Hematopoietic multipotent progenitor cell treated with erythropoietin and hydrocortisone succinate and interleukin-3 and kit ligand, for 8 days (in vitro differentiated cells): ENCODE measurements at places on chromosomes 11 and 22.
A peak's percentile ranks its signal among the peaks of the same experiment; 100 is the strongest.

DNA sequence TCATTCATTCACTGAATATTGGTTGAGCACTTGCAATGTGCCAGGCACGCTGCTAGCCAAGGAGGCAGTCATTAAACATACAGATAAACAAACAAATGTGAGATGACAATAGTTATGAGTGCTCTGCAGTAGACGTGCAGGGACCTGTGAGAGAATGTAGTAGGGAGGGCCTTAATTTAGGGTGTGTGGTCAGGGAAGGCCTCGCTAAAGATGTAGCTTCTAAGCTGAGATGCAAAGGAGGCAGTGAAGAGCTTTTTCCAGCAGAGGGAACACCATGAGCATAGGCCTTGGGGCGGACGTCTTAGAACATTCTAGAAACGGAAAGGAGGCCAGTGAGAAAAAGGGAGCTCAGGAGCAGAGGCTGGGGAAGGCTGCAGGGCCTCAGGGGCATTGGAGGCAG, 789 bp upstream of the NCF4 start:
- DNase-seq: no peak

GRCh38 chr11:115974703-115975102, 470.5 kb upstream of the CADM1 start:
- no peak for DNase-seq

DNA sequence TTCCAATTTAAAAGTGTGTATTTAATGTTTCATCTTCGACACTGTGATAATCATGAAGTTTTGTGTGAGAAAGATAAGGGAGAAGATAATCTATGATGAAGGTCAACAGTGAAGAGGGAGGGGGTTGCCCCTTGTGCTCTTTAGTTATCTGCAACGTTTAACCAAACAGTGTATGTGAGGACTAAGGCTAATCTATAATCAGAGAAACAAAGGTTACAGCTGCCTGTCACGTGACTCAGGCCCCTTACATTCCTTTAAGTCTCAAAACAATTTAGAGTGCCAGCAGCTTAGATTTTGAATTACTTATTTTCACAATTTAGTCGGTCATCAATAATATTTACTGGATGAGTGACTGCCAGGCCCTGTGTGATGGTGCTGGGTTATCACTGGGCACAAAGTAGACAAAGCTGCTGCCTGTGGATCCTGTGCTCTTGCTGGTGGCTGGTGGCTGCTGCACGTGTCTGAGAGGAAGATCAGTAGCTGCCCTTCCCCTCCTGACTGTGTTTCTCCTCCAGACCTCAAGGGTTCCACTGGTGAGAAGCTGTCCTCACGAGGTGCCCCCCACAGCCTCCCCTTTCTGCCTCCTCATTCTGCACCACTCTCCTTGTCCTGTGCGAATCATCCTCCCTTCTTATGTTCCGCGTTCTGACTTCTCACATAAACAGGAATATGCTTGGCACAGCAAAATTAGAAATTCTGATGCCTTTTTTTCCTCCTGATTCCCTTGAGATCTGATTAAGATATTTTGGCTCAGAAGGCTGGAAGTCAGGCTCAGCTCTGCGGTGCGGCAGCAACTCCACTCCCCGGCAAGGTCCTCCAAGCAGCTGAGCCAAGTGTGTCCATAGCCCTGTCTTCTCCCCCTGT, 331.1 kb upstream of the B3GAT1 start:
- no peak for DNase-seq

- DNase-seq: peak; percentile 60
Observed at GRCh38 chr11:94897330-94897768, 76.0 kb downstream of the CWC15 start.

DNA sequence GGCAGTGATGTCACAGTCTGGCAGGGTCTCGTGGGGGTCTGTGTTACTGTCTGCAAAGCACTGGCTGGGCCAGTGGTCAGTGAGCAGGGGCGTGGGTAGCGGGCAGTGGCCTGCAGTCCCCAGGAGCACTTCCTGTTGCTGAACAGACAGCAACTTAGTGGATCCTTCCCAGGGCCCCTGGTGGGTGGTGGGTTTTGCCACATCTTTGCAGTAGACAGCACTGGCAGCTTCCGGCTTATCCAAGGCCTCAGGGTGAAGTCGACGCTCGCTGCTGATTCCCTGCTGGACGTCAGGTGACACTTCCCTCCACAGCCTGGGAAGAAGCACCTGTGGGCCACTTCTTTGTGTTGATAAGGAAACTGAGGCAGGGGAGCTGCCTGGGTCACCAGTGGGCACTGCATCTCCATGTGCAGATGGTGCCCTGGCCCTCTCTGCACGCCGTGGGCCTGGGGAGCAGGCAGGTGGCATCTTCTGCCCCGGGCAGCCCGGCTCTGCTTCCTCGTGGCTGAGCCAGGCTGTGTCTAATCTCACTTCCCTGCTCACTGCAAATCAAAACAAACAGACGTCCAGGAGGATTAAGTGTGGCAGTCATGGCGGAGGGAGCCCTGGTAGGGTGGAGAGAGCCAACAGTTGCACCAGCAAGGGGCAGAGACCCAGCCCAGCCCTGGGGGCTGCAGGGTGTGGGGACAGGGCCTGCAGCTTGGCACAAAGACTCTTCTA, 79.8 kb downstream of the KCNQ1 start:
- no peak for DNase-seq
